Effector memory CD4-positive, alpha-beta T cell (primary cell): ENCODE measurements at places on chromosomes 7 and 10.

DNA sequence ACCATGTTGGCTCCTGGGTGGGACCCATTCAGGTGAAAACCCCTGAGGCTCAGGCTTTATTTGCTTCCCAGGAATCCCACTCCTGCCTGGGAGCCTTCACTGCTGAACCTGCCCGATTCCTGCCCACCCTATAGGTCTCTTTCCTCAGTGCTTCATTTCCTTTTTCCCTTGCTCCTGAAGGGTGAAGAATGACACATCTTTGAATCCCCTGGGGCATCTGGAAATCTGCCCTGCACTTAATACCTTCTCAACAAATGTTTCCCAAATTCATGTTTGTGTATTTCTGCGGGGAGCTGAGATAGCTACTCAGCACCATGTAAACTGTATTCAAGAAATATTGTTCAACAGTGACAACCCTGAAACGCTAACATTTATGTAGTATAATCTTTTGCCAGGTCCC is 10.3 kb upstream of the PCBD1 start:
- no peak for DNase-seq

GRCh38 chr7:78412216-78412858 is 613.8 kb downstream of the PHTF2 start:
- DNase-seq, result no peak

DNA sequence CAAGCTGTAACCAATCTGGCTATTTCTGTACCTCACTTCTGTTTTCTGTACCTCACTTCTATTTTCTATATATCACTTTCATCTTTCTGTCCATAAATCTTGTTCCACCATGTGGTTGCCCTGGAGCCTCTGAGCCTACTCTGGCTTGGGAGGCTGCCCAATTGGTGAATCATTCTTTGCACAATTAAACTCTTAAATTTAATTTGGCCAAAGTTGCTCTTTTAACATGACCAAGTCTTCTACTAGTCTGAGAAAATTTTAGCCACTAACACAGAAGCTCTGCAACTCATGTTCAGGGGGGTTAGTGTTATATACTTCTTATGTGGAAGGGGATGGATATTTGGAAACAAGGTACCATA is 503.5 kb downstream of the KIF20B start:
- DNase-seq, result no peak

- DNase-seq, result no peak
Measured at GRCh38 chr7:14507617-14508016, 394.9 kb downstream of the DGKB start.

GRCh38 chr7:121303422-121304101 is 25.2 kb upstream of the WNT16 start:
- no peak for DNase-seq

GRCh38 chr10:15745751-15746150 is 26.0 kb upstream of the ITGA8 start:
- no peak for DNase-seq

- no peak for DNase-seq
Measured at GRCh38 chr7:46812101-46812675, 769.7 kb downstream of the TNS3 start.

DNA sequence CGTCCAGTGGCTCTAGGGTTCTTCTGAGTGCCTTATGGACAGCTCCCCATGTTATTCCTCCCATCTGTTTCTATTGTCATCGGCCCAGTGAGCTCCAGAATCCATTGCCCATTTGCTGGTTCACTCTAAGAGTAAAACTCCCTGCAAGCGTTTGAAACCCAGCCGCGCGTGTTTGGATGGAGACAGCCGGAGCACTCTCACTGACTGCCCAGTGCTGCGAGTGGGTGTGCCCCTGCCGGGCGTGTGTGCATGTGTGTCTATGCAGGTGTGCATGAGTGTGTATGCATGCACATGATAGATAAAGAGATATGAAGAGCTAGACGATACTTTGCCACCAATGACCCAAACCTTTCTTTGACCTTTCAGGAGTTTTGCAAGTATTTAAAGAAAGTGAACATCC is 347.2 kb upstream of the MKI67 start:
- DNase-seq, result no peak

- no peak for DNase-seq
Measured at GRCh38 chr10:132117146-132117545, 51.4 kb downstream of the JAKMIP3 start.

GRCh38 chr10:125103466-125103865 is 56.9 kb downstream of the CTBP2 start:
- DNase-seq, result no peak

DNA sequence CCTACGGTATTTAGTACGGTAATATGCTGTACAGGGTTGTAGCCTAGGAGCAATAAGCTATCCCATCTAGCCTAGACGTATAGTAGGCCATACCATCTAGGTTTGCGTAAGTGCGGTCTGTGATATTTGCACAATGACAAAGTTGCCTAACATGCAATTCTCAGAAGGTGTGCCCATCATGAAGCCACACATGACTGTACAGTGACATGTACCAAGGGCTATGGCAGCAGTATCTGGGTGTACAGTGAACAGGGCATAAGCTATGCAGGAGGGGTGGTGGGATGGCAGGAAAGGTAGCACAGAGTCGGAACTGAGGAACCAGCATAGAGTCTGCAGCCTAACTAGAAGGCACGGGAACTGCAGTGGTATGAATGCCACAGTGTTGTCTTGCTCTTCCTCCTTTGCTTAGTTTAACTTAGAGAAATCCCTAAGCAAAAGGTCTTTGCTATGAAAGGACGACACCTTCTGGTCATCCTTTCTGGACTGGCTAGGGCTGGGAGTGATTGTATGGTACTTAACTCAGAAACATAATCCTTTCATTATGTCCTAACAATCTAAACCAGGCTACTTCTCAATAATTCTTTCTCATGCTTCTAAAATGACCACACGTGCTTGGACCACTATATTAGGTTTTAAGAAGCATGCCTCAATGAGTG is 93.5 kb downstream of the DYNC1I1 start:
- no peak for DNase-seq

DNA sequence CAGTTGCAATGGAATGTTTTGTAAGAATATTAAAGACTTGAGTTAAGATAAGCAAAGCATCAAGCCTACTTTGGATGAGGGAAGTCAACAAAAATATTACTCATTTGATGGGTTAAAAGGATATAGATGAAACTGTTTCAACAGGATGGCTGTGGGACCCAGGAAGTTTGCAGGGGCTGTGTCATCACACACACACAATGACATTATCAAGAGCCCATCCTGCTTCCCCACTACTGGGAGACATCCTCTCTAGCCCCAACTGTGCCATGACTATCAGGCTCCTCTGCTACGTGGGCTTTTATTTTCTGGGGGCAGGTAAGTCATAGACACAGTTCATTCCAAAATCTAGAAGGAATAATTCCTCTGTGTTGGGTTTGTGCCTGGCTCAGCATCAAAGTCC is 78.8 kb upstream of the PRSS1 start:
- DNase-seq, result no peak

DNA sequence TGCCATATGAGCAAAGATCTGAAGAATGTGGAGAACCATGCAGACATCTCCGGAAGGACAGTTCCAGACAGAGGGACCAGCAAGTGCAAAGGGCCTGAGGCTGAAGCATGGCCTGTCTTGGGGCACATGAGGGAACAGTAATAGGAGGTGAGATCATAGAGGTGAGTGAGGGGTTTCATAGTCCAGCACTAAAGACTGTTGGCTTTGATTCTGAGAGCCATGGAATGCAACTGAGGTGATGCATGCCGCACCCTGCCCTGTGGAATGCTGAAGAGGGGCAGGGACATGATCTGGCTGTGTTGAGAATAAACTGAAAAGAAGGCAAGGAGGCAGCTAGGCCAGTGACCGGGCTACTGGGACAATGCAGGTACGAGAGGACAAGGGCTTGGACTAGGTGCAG is 253.1 kb upstream of the KLF14 start:
- no peak for DNase-seq

DNA sequence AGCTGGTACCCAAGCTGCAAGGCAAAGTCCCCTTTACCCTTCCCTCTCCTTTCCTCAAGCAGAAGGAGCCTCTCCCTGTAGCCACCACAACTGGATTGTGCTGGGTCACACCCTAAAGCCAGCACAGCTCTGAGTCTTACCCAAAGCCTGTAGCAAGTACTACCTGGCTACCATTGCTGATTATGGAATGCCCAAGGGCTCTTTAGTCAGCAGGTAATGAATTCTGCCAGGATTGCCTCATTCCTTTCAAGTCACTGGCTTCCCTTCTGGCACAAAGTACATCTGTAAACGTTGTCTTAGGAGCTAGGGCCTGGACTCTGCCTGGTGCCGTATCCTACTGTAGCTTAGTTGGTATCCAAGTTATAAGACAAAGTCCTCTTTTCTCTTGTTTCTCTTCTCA is 52.0 kb downstream of the FAS start:
- DNase-seq, result no peak

DNA sequence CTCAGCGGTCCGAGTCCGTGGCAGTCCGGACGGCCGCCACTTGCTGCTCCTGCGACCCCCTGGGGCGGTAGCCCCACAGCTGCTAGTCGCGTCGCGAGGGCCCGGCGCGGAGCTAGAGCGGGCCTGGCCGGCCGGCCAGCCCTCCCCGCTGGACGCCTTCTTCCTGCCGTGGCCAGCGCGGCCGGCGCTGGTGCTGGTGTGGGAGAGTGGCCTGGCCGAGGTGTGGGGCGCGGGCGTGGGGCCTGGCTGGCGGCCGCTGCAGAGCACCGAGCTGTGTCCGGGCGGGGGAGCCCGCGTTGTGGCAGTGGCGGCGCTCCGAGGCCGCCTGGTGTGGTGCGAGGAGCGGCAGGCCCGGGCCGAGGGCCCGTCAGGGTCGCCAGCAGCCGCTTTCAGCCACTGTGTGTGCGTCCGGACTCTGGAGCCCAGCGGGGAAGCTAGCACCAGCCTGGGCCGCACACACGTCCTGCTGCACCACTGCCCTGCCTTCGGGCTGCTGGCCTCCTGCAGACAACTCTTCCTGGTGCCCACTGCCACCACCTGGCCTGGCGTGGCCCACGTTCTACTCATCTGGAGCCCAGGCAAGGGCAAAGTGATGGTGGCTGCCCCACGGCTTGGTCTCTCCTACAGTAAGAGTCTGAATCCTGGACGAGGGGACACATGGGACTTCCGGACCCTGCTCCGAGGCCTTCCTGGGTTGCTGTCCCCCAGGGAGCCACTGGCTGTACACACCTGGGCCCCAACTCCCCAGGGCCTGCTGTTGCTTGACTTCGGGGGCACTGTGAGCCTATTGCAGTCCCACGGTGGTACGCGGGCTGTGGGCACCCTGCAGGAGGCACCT is 631 bp downstream of the HPS6 start:
- DNase-seq, result no peak

DNA sequence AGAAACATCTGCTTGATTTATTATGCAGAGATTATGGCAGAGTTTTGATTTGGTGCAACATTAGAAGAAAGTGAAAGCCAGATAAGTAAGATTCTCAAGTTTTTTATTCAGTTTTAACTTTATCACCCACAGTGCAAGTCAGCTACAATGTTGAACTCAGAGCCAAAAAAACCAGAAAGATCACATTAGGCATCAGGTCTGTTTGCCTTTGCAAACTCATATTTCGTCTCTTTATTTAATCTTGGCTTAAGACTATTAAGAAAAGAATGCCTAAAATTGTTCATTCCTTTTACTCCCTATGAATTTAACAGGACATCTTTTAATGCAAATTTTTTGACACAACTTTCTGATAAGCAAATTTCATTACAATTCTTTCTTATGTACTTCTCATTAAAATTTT is 76.0 kb upstream of the TMEM26 start:
- no peak for DNase-seq
